ENCODE measurements at places on chromosomes 3 and 15.

DNA sequence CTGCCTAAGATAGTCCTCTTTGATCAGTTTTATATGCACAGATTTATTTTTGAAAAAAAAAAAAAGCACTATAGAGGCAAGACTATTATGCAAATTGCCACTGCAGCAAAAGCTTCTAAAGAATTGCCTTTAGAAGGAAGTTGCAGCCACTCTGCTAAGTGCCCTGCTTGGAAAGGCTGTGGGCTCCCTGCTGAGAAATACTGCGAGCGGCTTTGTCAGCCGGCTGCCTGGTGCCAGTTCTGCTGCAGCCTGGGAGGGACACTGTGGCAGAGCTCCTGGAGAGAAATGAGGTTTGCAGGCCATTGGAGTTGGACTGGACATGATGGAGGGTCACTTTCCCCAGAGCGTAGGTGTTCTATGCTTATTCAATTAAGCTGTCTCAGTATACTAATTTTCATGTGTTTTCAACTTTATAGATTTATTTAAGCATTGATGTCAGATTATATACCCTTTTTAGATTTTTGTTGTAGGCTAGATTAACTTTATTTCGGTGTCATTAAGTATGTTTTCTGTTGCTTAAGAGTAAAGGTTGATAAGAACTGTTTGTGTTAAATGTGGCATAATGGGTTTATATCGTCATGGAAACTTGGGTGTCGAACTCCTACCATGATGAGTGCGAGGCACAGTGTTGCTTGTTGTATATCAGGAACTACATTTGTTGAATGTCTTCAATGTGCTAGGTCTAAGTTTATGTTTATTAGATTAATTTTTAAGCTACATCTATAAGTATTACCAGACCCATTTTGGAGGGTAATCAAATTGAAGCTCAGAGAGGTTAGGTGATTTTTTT is 6.6 kb downstream of the MAP2K5 start:
- no peak for DNase-seq

DNA sequence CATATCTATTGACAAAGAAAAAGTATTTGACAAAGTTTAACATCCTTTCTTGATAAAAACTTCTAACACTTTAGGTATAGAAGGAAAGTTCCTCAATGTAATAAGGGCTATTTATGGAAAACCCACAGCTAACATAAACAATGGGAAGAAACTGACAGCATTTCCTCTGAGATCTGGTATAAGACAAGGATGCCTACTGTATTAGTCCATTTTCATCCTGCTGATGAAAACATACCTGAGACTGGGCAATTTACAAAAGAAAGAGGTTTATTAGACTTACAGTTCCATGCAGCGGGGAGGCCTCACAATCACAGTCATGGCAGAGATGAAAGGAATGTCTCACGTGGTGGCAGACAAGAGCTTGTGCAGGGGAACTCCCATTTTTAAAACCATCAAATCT is 17.8 kb upstream of the CLDN1 start:
- no peak for DNase-seq

- no peak for DNase-seq
These were observed 17.4 kb upstream of the BDH1 start for GRCh38 chr3:197573048-197573767.

- DNase-seq = no peak
These were observed 72.7 kb upstream of the LRRN1 start for GRCh38 chr3:3726549-3726948.

GRCh38 chr3:64311424-64312061 is 86.3 kb upstream of the PRICKLE2 start:
- no peak for DNase-seq

- no peak for DNase-seq
These were observed 150.1 kb downstream of the TPRA1 start for GRCh38 chr3:127440384-127440783.

DNA sequence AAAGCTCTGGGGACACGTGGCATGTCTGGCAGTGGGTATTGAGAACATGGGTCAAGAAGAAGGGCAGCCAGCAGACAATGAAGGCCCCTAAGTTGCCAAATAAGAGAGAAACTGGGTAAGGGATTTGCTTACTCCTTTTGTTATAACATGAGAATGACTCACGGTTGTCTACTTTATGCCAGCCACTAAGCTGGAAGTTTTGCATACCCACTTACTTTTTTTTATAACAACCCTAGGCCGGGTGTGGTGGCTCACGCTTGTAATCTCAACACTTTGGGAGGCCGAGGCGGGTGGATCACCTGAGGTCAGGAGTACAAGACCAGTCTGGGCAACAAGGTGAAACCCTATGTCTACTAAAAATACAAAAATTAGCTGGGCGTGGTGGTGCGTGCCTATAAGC is 50.0 kb downstream of the DRD3 start:
- no peak for DNase-seq

DNA sequence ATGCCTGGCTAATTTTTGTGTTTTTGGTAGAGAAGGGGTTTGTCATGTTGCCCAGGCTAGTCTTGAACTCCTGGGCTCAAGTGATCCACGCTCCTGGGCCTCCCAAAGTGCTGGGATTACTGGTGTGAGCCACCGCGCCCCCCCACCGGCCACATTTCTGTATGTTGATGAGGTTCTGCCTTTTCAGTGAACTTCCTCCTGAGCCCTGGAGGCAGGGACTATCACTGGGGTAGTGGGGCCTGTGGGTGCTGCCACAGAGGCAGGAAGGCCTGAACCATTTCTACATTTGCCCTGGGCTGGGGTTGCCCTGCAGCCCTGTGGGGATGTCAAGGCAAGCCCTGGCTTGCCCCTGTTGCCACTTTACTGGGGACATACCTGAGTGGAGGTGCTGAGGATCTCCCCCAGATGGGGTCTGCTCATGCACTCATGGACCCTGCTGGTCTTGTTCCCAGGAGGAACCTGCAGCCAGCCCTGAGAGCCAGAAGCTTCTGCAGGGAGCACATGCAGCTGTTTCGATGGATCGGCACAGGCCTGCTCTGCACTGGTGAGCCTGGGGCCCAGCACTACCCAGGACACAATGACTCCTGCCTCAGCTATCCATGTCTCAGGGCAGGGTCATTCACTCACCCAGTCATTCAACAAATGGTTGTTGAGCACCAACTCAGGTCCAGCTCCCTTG is 5.7 kb downstream of the SLC28A1 start:
- no peak for DNase-seq

- no peak for DNase-seq
These were observed 2.8 kb downstream of the SEMA4B start for GRCh38 chr15:90203922-90204321.

DNA sequence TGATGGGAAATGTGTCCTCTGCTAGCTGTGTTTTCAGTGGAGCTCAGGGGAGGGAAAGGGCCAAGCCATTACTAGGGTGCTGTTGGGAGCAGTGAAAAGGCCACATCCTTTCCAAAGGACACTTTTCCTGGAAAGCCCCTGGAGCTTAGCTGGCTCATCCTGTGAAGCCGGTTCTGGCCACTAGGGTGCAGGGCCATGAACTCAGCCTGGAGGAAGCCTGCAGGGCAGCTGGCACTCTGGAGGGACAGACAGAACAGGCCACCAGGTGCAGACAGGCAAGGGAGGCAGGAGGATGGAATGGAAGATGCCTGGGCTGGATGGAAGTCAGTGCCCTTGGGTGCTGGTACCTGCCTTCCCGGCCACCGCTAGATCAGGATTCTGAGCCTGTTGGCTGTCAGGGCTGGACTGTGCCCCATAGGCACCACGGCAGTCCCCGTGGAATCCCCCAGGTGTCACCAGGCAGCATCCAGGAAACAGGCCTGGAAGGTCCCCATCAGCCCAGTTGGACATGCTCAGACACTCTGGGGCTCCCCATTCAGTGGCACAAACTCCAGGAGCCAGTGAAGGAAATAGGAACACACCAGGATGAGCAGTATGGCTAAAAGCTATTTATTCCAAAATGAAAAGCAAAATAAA is 76.2 kb upstream of the C2CD4B start:
- DNase-seq = no peak

DNA sequence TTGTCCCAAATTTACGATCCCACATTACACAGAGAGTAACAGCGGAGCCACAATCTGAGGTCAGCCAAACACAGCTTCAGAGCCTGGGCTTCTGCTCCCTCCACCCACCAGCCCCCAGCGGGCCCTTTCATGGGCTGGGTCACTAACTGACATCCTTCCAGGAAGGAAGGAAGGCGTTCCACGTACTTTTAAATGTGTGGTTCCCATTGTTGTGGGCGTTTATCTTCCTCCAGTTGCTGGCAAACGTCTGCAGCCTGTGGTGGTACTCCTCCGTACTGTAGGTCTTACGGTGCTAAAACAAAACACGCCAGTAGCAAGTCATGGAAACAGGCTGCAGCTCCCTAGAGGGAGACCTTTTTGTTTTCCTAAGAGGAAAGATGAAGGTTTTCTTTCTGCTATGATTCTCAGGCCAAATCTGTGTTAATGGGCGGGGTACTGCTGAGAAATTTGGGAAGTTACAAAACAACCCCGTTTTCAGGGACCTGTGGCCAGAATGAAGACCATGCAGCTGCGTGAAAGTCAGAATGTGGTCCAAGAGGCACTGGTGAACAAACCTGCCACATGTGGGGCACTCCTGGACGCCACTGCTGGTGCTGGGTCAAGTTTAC is 7.6 kb downstream of the CTSH start:
- no peak for DNase-seq

DNA sequence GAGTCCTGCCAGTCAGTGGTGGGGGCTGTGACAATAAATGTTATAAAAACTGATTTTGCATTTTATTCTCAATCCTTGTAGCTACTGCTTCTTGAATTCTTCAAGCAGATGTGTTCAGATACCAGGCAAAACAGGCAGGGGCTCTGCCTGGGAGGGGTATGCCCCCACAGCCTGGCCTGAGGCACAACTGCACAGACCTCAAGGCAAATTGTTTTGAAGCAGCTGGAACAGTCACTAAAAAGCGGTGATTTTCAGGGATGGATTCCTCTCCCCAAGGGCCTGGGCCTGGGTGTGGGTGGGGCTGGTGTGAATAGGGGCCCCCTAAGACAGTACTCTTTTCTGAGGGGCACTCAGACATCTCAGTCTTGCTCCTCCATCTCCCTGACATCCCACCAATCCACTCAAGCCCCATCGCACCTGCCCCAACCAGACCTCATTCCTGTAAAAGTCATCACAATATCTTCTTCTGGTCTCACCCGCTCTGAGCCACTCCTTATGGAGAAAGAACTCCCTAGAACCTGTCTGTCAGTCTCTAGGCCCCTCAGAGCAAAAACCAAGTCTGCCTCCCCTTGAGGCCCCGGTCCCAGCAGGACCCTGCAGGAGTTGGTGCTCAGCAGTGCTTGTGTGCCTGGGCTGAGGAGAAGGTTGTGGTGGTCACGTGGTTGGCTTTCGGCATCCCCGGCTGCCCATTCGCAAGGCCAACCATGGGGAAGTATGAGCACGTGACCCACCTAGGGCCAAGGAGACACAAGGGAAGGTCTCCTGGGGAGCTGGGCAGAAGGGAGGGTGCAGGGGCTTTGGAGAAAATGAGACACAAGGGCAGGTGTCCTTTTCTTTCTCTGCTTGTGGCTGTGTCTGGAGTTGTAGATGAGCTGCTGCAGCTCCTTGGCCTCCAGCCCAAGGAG is 2.9 kb upstream of the PSTPIP1 start:
- DNase-seq = no peak

GRCh38 chr3:177589911-177590381 is 392.7 kb upstream of the TBL1XR1 start:
- DNase-seq = no peak

- no peak for DNase-seq
These were observed 133.2 kb downstream of the FILIP1L start for GRCh38 chr3:99981138-99981537.

DNA sequence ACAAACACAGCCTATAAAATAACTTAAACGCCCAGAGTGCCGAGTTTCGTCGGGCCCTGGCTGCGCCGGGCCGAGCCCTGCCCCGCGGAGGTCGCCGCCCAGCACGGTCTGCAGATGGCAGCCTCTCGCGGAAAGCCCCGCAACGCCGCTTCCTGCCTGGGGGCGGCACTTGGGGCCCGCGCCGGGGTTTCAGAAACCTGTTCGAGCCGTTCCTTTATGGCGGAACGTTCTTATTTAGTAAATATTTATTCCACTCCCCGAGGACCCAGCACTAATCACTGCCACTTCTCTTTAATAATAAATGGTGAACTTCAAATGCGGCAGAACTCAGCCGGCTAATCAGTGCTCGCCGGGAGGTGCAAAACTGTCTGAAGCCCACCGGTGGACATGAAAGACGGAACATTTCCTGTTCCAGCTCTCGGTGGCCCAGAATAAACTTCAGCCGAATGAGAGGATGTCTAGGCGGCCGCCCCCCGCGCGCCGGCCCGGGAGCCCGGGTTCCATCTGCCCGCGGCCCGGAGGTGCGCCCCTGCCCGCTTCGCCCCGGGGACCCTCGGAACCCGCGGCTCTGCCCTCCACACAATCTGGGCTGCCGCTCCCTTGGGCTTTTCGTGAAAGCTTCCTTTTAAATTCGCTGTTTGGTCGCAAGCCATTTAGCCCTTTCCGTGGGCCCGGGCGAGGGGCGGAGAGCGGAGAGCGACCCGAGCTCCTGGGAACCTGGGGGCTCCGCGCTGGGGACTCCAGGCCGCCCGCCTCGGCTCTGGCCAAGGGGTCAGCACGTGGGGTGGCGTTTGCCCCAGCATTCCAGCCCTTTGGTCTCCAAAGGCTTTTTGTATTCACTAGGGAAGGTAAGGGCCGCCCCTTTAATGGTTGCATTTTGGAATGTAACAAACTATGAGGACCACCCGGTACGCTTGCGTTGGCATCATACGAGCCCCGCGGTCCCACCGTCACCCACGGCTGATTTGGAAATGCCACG is 110.8 kb upstream of the ATP11B start:
- DNase-seq = peak; percentile 47

- no peak for DNase-seq
These were observed 242.8 kb downstream of the BBX start for GRCh38 chr3:107765524-107765923.

DNA sequence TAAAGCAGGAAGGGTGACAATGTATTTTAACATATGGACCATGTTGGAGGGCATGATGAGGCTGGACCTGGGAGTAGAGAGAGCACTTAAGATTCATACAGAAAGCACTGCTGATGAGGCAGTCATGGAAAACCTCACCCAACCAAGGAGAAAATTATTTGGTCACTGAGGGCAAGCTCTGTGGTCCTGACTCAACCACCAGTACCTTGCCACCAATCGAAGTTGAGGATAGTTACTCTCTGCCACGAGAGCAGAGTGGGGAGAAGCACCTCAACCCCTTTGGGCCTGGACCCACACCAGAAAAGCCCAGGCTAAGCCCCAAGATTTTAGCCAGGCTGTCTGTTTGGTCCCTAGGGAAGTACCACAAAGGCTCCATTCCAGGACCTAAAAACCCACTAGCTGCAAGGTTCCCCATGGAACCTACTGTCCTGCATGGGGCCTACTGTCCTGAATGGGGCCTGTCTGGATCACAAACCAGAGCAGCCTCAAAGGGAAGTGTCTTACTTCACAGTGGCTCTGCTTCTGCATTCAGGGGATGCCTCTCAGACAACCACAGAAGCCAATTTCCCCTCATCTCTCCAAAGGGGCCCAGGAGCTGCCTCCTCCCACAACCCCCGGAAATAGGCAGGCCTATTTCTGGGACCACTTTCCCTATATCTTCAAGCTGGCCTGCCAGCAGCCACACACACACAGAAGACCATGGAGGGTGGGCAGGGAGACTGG is 4.2 kb downstream of the CCDC71 start:
- no peak for DNase-seq

Data from activated naive CD4-positive, alpha-beta T cell (primary cell).